HEK293T (cell line): ENCODE measurements at places on chromosomes 1 and 21.

GRCh38 chr1:46623743-46624644 is 7.4 kb upstream of the MOB3C start:
- DNase-seq, result no peak

- no peak for DNase-seq
These were observed 4.7 kb downstream of the RAB29 start for GRCh38 chr1:205770618-205771017.

DNA sequence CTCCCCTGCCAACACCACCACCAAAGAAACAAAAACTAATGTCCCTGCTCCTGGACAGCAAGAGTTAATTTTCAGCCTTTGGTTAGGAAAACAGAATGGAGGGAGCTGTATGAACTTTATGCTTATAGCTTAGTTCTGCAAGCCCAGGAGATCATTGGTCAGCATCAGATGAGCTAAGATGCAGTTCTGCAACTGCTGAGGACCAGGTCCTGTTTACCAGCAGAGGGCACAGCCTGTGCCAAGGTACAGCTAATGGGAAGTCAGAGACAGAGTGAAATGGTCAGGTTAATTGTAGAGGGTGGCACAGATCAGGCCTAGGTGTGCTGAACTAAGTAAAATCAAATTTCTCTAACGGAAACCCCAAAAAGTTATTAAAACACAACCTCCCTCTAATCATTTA is 161.3 kb downstream of the ROR1 start:
- DNase-seq, result no peak

DNA sequence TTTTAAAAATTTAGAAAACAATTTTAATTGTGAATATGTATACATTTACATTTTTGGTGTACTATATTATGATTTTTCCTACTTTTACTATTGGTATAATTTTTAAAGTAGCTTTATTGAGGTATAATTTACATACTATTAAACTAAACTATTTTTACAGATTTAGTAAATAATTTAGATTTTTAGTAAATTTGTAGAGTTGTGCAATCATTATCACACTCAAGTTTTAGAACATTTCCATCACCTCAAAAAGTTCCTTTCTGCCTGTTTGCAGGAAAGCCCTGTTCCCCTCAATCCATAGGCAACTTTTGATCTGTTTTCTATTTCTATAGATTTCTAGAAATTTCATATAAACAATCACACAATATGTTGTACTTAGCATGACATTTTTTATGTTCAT is 8.2 kb downstream of the PHTF1 start:
- no peak for DNase-seq

DNA sequence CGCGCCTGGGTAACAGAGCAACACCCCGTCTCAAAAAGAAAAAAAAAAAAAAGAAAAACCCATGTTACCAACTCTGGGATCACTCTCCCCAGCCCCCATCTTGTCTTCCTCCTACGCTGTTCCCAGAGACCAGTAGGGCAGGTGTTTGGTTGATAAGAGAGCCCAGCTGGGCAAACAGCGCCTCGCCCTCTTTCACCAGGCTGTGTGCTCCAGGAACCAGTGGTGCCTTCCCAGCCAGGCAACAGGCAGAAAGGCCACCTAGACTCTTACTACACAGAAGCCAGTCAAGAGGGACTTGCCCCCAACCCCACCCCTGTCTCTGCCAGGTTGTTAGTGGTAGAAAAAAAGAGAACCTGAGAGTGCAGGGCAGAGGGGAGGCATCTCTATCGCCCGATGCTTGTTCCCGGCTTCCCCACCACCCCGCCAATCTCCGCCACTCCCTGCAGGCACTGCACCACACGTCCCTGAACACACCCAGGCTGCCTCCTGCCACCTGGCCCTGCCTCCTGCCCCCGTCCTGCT is 14.0 kb upstream of the CTRC start:
- no peak for DNase-seq

- no peak for DNase-seq
These were observed 185.1 kb downstream of the FCRL5 start for GRCh38 chr1:157367091-157367739.

DNA sequence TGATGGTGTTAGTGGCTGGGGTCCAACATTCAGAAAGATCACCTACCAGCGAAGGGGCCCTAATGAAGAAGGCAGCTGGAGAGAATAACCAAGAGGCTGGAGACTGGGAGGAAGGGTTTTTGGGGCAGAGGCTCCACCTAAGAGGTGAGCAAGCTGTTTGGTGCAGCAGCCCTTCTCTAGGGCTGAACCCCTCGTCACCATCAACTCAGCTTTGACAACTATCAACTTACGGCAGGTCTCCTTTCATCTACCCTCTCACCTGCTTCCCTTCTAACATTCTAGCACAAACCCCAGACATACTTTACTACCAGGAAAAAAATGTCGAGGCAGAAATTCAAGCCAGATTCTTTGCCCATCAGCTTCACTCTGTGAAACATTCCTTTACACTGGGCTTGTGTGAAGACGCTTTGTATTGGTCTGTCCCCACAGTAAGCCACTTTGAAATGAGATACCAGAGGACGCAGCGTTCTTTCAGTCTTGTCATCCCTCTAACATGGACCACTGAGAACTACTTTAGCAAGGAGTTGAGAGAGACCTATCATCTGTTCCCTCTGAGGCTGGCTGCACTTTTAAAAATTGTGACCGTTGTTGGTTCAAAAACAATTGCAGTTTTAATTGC is 84.6 kb downstream of the RAVER2 start:
- no peak for DNase-seq

- DNase-seq, result no peak
These were observed 25.4 kb downstream of the CFAP57 start for GRCh38 chr1:43197343-43198127.
